Stimulated activated CD8-positive, alpha-beta memory T cell treated with anti-CD3 and anti-CD28 coated beads, Interleukin-2, amount 100 ng/mL, for 48 hours (primary cell): ENCODE measurements at places on chromosomes 11 and 22.

DNA sequence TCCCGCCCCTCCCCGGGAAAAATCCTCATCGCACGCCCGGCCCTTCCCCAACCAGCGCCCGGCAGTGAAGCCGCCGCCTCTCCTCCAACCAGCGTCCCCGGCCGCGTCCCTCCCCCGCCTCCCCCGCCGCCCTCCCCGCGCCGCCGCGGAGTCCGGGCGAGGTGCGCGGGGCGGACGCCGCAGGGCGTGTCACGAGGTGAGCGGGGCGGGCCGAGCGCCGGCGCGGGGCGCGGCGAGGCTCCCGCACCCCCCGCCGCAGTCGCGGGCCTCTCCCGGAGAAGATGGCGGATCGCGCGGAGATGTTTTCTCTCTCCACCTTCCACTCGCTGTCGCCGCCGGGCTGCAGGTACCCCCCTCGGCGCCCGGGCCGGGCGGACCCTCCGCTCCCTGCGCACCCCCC is at the start of gene MAPK8IP2:
TSS of gene MAPK8IP2 (plus strand) at position 256 of the 400 bp plus-strand sequence. CDS start at position 282, 26 bp downstream.
- DNase-seq, result no peak

- DNase-seq, result peak; percentile 3
These were observed 56.0 kb downstream of the JAM3 start for GRCh38 chr11:134124660-134125451.

DNA sequence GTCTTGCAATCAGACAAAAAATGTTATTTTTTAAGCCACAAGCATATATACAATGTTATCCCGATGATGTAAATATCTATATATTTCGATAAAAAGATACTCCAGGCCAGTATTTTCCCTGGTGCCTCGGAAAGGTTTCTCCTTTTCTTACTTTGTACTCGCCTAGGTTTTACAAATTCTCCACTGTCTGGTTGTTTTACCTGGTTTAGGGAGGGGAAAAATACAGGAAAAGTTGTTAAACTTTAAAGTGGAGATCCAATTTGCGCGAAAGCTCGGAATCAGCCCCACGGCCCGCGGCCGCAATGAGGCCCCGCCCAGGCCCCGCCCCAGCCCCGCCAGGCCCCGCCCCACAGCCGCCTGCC is 58.4 kb upstream of the WNT7B start:
- no peak for DNase-seq

DNA sequence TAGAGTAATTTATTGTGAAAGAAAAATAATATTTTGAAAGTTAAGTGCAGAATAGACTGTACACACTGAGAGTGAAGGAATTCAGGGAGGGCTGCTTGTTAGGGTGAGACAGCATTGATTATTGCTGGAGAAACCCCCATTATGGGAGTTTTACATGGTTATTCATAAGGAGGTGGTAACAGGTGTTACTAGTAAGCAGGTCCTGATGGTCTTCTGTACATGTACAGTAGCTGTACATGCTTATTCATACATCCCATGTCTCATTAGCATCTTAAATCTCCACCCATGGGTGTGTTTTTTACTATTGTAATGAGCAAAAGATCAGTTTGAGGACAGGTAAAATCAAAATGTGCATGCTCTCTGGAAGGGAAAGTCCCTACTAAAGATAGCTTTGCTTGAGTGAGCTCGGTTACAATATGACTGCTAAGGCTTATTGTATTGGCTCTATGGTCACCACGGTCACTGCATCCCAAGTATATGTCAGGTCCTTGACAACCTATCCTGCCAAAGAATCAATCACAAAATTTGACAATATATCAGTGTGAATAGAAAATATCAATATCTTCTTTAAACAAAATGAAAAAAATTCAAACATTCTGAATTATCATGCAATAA is 6.2 kb downstream of the KDM4F start:
- no peak for DNase-seq

DNA sequence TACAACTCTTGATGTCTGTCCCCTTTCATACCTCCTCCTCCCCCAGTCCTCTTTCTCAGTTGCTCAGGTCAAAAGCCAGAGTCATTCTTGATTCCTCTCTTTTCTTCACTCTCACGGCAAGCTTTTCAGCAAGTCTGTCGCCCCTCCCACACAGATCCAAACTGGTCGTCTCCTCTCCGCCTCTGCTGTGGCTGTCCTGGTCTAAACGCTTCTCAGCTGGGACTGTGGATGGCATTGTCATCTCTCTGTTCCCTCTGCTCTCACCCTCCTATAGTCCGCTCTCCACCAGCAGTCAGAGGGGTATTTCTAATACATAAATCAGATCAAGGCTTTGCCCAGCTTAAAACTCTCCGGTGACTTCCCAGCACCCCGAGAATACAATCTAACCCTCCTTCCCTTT is 46.8 kb upstream of the SPATA19 start:
- no peak for DNase-seq
